ENCODE measurements at places on chromosomes 16 and 17.

DNA sequence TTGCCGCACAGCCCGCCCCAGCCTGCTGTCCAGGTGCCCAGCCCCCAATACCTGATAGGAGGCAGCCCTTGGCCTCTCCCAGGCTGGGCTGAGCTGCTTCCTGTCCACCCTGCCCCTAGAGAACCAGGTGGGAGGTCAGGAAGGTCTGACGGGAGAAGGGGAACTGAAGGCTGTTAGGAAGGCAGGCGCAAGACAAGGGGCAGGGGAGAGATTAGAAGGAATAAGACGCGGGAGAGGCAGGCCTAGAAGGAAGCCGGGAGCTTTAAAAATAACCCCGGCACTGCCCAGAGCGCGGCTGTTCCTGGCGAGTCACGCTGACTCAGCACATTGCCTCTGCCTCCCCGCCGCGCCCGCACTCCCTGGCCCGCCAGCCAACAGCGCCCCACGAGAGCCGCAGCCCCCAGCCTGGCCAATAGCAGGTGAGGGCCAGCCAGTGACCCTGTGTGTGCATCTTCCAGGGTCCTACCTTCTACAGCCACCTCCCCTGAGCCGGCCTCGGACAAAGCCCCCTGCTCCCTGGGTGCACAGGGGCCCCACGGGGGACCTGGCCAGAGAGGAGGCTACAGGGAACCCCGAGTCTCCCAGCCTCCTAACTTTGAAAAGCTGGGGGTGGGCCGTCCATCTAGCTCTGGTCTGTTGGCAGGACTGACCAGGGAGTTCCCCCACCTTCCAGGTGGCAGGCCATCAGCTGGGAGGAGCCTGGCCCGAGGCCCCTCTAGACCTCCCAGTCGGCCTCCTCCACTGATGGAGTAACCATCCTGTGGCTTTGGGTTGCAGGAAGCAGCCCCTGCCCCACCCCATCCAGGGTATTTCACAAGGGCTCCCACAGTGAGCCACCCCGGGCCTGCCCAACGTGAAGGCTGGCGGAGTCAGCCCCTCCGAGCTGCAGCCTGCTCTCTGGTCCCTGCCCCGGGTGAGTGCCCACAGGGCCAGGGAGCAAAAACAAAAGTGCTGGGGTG is 4.0 kb downstream of the MAFG start:
- DNase-seq: peak; percentile 83

GRCh38 chr17:82242977-82243647 is 14.3 kb downstream of the SLC16A3 start:
- peak; percentile 78 for DNase-seq

- DNase-seq: no peak
Observed at GRCh38 chr17:78896091-78896833, 6.7 kb downstream of the CEP295NL start.

DNA sequence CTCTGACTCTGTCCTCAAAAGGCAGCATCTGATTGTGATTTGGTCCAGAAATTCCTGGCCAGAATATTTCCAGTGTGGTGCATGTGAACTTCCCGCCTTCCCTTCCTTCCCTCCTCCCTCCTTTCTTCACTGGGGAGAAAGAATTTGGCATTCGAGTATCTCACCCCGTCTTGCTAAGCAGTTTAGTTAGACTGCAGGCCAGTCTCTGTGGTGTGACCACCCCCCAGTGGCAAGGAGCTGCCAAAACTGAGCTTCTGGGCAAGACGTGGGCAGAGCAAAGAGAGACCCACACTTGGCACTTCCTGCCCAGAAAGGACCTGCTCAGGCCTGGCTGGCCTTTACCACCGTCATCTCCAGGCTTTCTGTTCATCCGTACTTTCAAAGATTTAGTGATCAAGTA is 36.4 kb downstream of the SNX20 start:
- peak; percentile 55 for DNase-seq

GRCh38 chr16:31142109-31143010 is 6.8 kb upstream of the PRSS8 start:
- peak; percentile 100 for DNase-seq

GRCh38 chr16:57341062-57341440 is 17.5 kb upstream of the CCL22 start:
- no peak for DNase-seq
